ENCODE measurements at places on chromosomes 11 and 22.

DNA sequence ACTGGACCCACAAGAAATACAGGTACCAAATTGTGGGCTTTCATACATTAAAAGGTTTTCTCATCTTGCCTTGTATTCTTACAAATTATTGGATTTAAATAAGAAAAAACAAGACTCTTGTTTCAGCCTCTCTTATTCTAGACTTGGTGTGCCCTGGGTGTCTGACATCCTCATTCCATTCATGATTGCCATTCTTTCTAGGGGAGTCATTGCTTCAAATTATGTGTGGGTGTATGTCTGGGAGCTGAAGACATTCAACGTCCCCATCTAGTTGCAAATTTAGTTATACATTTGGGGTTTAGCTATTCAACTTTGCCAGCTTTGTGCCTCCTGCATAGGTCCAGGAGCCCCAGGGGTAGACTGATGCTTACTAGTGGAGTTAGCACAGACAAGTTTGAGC lies 18.1 kb downstream of the MAML2 start:
- no peak for DNase-seq

- DNase-seq = peak; percentile 22
Measured at GRCh38 chr11:124793466-124794278, 6.5 kb downstream of the MSANTD2 start.

- DNase-seq = peak; percentile 90
Measured at GRCh38 chr22:19407649-19408606, 23.6 kb downstream of the HIRA start.

DNA sequence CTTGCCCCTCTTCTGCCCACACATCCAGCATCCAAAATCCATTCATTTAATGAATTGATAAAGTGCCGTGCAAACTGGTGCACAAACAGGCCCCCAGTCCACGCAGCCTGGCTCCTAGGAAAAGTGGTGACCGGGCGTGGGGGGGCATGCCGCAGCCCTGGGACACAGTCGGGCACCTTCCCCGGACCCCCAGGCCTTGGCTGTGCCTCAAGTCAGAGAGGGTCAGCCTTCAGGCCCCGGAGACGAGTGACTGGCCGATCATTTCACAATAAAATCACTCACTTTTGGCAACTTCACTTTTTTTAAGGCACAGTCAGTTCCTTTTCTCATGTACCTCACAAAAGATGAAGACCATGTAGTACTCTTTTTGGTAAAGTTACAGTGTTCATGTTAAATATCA lies 8.0 kb downstream of the CDPF1 start:
- DNase-seq = no peak

GRCh38 chr11:116595305-116595880 lies 177.4 kb downstream of the BUD13 start:
- no peak for DNase-seq

GRCh38 chr22:24134090-24134846 lies 47.0 kb upstream of the SUSD2 start:
- DNase-seq = peak; percentile 30

DNA sequence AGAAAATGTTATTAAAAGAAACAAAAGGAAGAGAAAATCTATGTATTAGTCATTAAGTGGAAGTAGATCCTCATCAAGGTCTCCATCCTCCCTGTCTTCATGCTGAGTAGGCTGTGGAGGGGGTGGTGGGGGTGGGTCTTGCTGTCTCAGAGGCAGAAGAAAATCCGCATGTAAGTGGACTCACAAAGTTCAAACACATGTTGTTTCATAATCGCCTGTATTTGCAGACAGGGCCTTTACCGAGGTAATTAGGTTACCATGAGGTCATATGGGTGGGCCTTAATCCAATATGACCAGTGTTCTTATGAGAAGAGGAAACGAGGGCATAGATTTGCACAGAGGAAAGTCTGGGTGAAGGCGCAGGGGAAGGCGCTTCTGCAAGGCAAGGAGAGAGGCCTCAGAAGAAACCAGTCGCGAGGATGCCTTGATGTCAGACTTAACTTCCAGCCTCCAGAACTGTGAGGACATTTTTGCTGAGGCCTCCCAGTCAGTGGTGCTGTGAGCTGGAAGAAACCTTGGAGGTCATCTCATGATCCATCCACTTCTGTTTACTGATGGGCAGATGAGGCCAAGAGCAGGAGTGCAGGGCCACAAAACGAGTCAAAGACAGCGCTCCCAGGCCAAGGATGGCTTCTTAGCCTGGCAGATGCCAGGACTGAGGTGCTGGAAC lies 49.3 kb upstream of the THY1 start:
- DNase-seq = no peak

GRCh38 chr11:21254790-21255189 lies 585.4 kb downstream of the NELL1 start:
- no peak for DNase-seq

GRCh38 chr11:31957674-31958073 lies 133.2 kb upstream of the RCN1 start:
- no peak for DNase-seq

GRCh38 chr11:120142441-120143100 lies 4.7 kb upstream of the TRIM29 start:
- no peak for DNase-seq

- DNase-seq = no peak
Measured at GRCh38 chr11:8249482-8249881, 14.2 kb downstream of the LMO1 start.

GRCh38 chr11:95682552-95682951 lies 107.0 kb downstream of the FAM76B start:
- no peak for DNase-seq

DNA sequence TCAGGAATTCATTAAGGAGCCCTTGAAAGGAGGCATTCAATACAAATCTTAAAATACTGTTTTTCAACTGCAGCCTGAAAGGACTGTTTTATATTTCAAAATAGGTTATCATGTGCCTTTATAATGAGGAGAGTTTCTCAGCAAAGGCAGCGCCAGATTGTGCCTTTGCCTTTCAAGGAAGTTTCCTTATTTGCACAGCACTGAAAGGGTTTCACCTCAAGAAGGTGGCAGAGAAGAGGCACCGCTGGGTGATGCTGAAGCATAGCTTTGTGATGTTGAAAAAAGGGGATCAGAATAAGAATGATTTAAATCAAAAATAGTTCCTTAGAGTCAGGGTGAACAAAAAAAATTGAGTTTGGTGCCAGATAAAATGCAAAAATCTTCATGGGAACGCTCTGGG lies 601.0 kb upstream of the KIRREL3 start:
- DNase-seq = no peak

- DNase-seq = peak; percentile 94
Measured at GRCh38 chr11:130002352-130002845, at the start of gene PRDM10. Gene PRDM10 (minus strand): TSS chr11:130002835. CDS start chr11:129960964, 41,871 bp downstream.

- DNase-seq = no peak
Measured at GRCh38 chr11:84420271-84420670, 1134.1 kb upstream of the CCDC90B start.

DNA sequence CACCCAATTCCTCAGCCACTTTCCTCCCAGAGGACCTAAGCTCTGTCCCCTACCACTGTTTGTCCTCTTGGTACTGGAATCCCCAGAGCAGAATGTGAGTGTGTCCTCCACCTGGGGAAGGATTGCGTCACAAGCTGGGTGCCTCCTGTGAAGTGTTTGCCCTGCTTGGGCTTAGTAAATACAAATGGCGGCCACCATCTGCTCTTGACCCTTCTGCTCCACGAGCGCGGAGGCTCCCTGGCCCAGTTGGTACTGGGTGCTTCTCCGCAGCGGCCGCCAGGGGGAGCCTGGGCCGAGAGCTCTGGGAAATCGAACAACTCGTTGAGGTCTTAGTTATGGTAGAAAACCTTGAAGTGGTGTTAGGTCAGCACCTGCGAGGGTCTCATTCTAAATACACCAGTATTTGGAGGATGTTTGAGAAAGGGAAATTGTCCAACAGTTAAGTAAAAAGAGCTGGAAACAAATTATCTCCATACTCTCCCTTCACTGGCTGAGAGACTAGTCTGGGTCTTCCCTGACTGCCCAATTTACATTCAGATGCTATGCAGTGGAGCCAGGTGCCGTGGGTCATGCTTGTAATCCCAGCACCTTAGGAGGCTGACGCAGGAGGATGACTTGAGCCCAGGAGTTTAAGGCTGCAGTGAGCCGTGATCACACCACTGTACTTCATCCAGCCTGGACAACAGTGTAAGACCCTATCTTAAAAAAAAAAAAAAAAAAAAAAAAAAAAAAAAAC lies 74.6 kb upstream of the TEAD1 start:
- DNase-seq = peak; percentile 9
